ENCODE measurements at places on chromosomes 1 and 21. TPM values are rescaled to one million over a fixed set of nuclear protein-coding genes. Genes with fewer than 3 reads are reported as not detected.

DNA sequence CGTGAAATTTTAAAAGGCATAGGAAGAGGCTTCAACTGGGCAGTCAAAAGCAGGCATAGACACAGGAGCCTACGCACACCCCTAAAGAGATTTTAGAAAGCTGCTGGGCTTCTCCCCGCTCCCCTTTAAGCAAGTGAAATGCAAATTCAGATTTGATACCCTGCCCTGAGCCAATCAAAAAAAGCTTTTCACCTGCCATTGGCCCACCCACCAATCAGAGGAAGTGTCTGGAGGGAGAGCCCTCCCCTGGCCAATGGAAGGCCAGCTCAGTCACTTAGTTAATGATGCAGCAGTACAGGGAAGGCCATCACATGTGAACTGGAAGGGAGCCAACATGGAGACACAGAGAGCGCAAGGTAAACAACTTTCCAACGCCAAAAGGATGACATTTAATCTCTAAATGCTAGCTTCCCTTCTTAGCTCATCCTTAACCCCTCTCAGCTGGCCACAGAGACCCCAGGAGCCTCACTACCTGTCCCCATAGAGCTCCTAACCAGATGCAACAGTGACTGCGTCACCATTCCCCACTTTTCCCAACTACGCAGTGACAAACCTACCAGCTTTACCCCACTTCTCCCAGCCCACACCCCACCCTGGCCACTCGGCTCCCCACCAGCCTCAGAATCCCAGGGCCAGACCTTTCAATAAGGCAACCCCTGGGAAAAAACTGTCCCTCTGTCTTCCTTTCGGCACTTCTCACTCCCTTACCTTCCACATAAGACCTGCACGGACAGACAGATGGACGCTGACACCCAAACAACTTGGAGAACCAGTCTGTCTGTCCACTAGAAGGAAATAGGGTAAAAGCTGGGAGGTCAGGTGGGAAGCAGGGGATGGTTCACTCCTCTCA, 71.0 kb downstream of the CD46 start:
- peak overlapping the region; percentile 78 for H3K4me3 ChIP-seq
- DNase-seq: peak; percentile 89
- no peaks in the 10 kb centered on the region for H3K36me3 ChIP-seq
- no peaks in the 10 kb centered on the region for H3K27me3 ChIP-seq

DNA sequence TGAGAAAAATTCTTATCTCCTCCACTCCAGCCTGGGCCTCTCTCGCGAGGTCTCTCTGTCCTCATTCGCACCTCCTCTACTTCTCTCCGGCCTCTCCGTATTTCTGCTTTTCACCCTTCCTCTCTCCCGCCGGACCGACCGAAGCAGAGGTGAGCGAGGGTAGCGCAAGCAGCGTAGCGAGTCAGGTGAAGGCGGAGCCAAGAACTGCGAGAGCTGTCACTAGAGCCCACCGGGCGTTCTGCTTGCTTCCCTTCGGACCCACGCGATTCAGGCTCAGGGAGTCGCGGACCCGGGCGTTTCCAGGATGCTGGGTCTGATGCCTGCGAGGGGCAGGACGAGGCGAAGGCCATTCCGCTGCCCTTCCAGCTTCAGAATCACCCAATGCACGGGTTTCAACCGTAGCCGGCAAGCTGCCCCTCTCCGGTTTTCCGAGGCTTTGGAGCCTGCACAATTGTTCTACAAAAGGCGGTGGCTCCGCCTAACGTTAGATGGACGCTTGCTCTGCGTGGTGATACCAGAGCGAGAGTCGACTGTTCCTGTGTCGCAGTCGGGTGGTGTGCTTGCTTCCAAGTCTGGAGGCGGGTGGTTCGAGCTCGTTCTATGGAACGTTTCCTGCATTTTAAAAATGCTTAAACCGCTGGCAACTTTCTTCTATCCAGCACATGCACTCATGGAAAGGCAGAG, 310.2 kb downstream of the FAM72C start:
- no peaks in the 10 kb centered on the region for H3K27me3 ChIP-seq
- DNase-seq: no peak
- H3K27ac ChIP-seq: no peak overlapping the region
- no peaks in the 10 kb centered on the region for H3K4me1 ChIP-seq
- no peak overlapping the region for H3K4me3 ChIP-seq
- no peaks in the 10 kb centered on the region for H3K36me3 ChIP-seq

Gene RGS13
- total RNA-seq: 0.12 TPM

- DNase-seq: no peak
- no peak overlapping the region for H3K27ac ChIP-seq
- no peaks in the 10 kb centered on the region for H3K4me1 ChIP-seq
- no peaks in the 10 kb centered on the region for H3K36me3 ChIP-seq
- no peak overlapping the region for H3K4me3 ChIP-seq
Measured at GRCh38 chr1:106022312-106022902, 1034.1 kb upstream of the PRMT6 start.

- no peak overlapping the region for H3K4me3 ChIP-seq
- DNase-seq: no peak
- H3K4me1 ChIP-seq: no peaks in the 10 kb centered on the region
- no peak overlapping the region for H3K27ac ChIP-seq
- no peaks in the 10 kb centered on the region for H3K27me3 ChIP-seq
Measured at GRCh38 chr1:186540521-186540920, 79.6 kb upstream of the PDC start.

DNA sequence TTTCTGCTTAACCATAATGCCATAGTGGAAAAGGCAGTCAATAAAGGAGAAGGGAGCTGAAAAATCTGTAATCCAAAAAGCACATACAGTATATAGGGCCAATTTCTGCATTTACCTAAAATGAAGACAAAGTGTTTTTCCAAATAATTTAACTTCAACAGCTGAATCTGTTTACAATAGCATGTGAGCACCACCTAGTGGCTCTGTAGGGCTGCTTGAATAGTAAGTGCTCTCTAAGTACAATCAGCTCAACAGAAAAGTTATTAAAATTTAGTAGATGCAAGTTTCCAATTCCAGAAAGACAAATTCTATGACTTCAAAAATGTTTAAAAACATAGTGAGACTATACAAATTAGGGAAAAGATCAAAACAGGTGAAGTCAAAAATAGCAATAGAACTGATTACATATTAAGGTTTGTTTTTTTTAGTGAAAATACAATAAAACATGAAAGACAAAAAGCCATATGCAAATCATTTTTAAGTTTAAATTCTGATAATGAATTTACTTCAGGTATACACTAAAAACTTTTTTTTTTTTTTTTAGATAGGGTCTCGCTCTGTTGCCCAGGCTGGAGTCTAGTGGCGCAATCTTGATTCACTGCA, 220.0 kb downstream of the SETD4 start:
- no peaks in the 10 kb centered on the region for H3K36me3 ChIP-seq
- H3K27ac ChIP-seq: no peak overlapping the region
- DNase-seq: peak; percentile 44
- H3K27me3 ChIP-seq: no peaks in the 10 kb centered on the region

DNA sequence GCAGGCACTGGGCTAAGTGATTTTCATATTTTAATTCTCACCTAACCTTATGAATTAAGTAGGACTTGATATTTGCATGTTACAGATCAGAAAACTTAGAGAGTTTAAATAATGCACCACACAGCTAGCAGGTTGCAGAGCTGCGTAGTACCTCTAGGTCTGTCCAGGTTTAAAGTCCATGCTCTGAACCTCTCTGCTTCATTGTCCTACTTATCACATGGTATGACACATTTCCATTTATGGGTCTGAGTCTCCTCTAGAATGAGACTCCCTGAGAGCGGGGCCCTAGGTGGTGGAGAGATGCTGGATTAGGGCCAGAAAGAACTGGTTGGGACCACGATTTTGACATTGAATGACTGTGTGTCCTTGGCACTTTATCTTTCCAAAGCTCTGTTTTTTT, 102.5 kb upstream of the USP24 start:
- H3K36me3 ChIP-seq: no peaks in the 10 kb centered on the region
- no peak overlapping the region for H3K4me3 ChIP-seq
- no peaks in the 10 kb centered on the region for H3K4me1 ChIP-seq
- H3K27ac ChIP-seq: no peak overlapping the region
- H3K27me3 ChIP-seq: no peaks in the 10 kb centered on the region

DNA sequence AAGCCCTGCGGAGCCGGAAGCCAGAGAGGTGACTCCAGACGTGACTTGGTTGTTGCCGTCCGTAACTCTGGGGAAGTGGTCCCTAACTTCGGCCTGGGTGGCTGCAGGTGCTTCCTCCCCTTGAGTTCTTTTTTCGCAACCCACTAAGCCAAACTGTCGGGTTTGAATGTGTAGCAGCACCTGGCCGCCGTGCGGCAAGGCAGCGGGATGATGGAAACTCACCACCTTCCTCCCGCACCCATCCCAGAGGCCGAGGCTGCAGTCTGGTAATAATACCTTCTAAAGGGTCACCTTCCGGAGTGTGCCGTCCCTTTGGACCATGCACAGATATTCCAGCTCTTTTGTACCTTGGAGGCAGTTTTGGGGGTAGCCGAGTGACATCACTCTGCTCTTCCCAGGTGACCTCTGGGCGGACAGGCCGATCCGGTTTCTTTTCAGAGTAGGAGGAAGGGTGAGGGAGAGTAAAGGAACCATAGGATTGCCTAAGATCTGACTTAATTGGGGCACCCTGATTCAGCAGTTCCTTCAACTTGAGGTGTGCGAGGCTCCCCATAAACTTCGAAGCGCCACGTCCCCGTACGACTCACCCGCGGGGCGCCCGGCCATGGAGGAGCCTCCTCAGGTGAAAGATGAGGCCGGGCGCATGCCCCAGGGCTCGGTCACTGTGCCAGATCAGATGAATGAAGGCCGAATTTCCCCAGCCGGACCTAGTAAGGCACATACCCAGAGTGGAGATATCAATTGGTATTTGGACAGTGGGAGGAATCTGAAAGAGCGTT, 1.0 kb downstream of the KCNK1 start:
- no peaks in the 10 kb centered on the region for H3K27me3 ChIP-seq
- peak overlapping the region; percentile 49 for H3K4me3 ChIP-seq
- no peak overlapping the region for H3K27ac ChIP-seq

GRCh38 chr1:81949421-81949820, 148.7 kb downstream of the ADGRL2 start:
- H3K4me3 ChIP-seq: no peak overlapping the region
- DNase-seq: no peak
- H3K4me1 ChIP-seq: peaks cover 4% of the 10 kb centered on the region
- no peaks in the 10 kb centered on the region for H3K27me3 ChIP-seq
- H3K36me3 ChIP-seq: no peaks in the 10 kb centered on the region
- no peak overlapping the region for H3K27ac ChIP-seq

- no peaks in the 10 kb centered on the region for H3K4me1 ChIP-seq
- no peak overlapping the region for H3K4me3 ChIP-seq
- no peak overlapping the region for H3K27ac ChIP-seq
- no peaks in the 10 kb centered on the region for H3K27me3 ChIP-seq
- no peaks in the 10 kb centered on the region for H3K36me3 ChIP-seq
Measured at GRCh38 chr1:170273291-170274130, 127.8 kb downstream of the NTMT2 start.

DNA sequence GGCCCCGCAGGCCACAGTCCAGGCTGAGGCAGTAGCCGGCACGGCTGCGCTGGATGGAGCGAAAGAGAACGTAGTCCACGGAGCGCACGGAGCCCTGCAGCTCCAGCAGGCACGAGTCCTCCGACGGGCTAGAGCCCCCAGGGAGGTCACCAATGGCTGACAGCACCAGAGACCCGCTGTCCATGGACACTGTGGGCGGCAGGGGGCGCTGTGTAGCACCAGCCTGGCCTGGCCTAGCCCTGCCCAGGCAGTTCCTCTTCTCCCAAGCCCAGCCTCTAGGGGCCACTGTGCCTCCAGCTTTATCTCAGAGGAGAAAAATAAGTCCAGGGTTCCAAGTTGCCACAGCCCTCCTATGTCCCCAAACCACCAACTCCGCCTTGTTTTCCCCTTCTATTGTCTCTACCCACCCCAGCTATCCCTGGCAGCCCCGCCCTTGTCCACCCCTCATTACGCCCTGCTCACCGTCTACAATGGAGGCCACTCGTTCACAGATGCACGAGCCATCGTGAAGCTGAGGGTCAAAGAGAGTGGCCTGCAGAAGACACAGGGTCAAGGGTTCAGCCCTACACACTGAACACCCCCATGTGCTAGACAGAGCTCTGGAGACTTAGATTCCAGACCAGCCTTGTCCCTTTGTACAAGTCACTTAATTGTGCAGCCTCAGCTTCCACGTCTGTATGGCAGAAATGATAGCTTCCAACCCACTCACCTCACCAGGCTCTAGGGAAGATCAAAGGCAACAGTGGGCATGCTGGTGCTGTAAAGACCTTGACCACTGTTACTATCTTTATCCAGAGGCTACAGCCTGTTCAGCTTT, 4.4 kb downstream of the ENTREP3 start:
- H3K4me1 ChIP-seq: peaks cover 7% of the 10 kb centered on the region
- no peak overlapping the region for H3K4me3 ChIP-seq
- no peak overlapping the region for H3K27ac ChIP-seq

DNA sequence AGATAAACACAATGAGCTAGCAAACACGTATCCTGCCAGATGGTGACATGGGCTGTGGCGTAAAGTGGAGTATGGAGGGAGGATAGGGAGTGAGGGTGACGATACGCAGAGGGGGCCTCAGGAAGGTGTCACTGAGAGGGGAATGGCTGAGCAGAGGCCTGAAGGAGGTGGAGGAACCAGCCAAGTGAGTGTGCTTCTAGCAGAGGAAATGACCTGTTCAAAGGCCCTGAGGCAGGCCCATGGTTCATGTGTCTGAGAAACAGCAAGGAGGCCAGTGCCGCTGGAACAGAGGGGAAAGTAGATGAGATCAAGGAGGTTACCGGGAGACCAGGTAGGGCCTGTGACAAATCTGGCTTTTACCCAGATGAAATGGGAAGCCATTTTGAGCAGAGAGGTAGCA, 36.0 kb downstream of the TAS1R2 start:
- H3K27me3 ChIP-seq: no peaks in the 10 kb centered on the region
- no peaks in the 10 kb centered on the region for H3K36me3 ChIP-seq
- no peaks in the 10 kb centered on the region for H3K4me1 ChIP-seq
- DNase-seq: no peak
- H3K4me3 ChIP-seq: no peak overlapping the region

GRCh38 chr1:111054656-111055055, 85.2 kb downstream of the DRAM2 start:
- no peaks in the 10 kb centered on the region for H3K27me3 ChIP-seq
- no peak overlapping the region for H3K4me3 ChIP-seq
- H3K36me3 ChIP-seq: no peaks in the 10 kb centered on the region
- no peaks in the 10 kb centered on the region for H3K4me1 ChIP-seq
- H3K27ac ChIP-seq: no peak overlapping the region
- no peak for DNase-seq

Gene EXO1
- total RNA-seq: 0.12 TPM

GRCh38 chr1:40981691-40982448, 2.4 kb downstream of the CTPS1 start:
- peak overlapping the region; percentile 42 for H3K27ac ChIP-seq
- no peaks in the 10 kb centered on the region for H3K36me3 ChIP-seq
- H3K4me3 ChIP-seq: peak overlapping the region; percentile 8

Gene LCE6A
- total RNA-seq: not detected

Gene OR6N1
- total RNA-seq: not detected

Measured in ovary (tissue), 10 donors.